RCC 7860 (cell line): ENCODE measurements at places on chromosomes 3 and 15.

- no peak for DNase-seq
These were observed 36.7 kb downstream of the SRP14 start for GRCh38 chr15:40002295-40002694.

DNA sequence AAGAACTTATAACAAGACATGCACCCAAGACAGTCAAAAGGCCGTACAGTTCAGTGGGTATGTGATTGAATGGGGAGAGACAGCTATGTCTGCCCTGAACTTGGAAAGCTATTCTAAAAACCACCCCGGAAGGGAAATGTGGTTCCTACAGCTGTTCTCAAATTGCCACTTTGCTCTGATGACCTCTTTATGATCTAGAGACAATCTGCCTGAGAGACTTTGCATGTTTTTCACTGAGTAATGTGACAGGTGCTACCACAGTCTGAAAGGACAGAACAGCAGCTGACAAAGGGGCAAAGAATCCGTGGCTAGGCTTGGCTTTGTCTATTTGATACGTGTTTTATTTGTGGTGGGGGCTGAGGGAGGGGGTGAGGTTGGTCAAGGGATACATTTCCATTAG, 148.3 kb upstream of the NPHP3 start:
- DNase-seq, result no peak

DNA sequence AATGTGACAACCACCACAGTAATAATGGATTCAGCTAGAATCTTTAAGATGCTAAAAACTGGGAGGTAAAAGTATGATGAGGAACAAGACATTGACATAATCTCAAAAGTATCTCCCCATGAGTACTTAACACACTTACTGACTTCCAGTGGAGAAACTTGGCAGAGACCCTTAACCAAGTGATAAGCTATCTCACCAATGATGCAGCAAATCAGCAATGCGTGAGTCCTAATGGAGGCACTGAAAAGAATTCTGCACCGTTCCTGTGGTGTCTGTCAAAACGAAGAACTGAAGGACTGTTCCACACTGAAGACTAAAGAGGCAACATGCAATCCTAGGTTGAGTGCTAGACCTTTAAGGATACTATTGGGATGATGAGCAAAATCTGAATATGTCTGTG, 67.9 kb upstream of the OCA2 start:
- DNase-seq, result no peak

- DNase-seq, result no peak
These were observed 872.9 kb downstream of the NAALADL2 start for GRCh38 chr3:175732017-175732416.

- DNase-seq, result no peak
These were observed 43.2 kb downstream of the NBEAL2 start for GRCh38 chr3:47022641-47023071.

GRCh38 chr15:68369931-68370767, 61.8 kb downstream of the ITGA11 start:
- no peak for DNase-seq

DNA sequence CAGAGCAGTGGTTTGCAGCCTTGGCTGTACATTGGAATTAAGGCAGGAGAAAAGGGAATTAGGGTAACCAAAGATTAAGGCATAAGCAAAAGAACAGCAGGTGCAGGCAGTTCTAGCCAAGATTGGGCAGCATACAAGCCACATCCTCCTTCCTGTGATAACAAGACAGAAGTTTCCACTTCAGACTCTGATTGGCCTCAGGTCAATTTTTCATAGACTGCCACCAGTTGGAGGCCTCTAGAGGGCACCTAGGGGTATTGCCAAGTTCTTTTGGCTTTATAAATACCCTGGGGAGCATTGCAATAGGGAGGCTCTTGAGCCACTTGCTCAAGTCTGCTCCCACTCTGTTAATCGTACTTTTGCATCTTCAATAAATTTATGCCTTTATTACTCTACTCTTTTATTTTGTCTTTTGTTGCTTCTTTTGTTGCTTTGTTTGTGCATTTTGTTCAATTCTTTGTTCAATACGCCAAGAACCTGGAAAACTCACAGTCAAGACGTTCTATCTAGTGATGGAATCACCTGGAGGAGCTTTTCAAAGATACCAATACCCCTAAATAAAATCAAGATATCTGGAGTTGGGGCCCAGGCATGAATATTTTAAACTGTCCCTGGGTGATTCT, 32.2 kb upstream of the FMN1 start:
- peak; percentile 57 for DNase-seq

DNA sequence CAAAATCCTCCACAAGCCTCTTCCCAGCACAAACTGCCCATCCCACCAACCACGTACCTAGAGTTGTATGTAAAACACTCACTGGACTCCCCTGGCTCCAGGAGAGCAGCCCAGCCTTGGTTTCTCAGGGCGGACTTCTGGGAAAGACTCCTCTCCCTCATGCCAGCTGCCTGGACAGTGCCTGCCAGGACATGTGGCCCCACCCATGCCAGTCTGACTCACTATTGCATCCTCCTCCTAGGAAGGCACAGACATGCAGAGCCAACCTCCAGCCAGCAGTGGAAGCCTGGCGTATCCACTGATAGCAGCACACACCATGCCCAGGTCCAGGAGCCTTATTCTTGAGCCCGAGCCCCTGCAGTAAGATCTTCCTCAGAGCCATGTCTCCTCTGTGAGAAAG, 8.6 kb downstream of the PKM start:
- peak; percentile 86 for DNase-seq

DNA sequence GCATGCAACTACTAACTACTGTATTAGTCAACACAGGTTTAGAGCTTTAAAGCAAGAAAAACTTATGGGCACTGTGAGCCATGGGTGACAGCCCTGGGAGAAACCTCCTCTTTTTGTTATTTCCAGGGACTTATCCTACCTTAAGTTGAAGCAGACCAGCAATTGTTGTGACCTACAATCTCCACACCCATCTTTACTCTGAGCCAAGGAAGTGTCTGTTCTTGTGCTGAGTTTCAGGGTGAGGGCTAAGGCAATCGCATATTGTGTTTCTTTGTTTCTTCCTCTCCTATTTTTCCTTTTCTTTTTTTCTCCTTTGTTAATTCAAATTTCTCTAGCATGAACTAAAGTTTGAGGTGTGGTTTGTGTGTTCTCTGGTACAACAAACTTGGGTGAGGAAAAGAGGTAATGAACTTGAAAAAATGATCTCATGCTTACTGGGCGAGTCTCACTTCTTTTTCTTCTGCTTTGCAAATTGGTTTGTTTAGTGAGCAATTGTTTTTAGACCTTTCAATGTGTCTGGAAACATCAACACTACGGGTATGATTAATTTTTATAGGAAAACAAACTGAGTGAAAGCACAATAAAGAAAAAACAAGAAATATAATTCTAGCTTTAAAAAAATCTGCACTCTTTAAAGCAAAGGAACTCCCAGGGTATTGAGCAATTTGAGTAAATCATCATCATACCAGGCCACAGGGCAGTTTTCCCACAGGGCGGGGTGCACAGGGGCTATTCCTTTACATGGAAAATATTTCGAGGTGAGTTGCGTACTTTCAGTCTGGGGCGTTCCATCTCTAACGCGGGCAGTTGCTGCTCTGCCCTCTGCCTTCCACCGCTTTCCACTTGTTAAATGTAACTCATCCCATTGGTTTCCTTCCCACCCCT, 2.7 kb downstream of the UPK1B start:
- DNase-seq, result no peak

- no peak for DNase-seq
These were observed 71.3 kb upstream of the GAP43 start for GRCh38 chr3:115552007-115552406.

DNA sequence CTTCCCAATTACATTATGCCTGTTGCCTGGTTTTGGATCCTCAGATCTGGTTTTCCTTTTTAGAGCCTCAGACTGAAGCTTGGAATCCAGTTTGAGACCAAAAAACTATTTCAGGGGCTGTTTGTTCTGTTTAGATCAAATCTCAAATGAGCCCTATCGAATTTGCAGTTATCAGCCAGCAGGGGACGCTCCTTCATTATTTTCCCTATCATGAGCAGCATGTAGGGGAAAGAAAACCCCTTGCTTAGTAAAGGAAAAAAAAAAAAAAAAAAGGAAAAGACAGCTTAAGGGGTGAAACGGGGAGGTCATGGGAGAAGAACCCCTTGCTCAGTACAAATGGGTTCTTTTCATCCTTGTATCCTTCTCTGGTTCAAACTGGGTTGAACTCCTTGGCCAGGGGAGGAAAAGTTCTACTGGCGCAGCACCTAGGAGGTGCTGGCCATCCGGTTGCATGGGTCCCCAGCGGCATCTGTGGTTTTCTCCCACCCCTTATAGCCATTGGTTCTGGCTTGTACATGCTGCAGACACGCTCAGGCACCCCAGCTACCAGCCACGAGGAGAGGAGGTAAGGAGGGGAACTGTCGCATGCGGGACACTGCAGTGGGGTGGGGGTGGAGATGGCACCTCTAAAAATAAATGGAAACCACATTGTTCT, 1375.1 kb upstream of the ALCAM start:
- DNase-seq, result no peak

GRCh38 chr3:67858492-67858891, 204.1 kb upstream of the SUCLG2 start:
- DNase-seq, result no peak

DNA sequence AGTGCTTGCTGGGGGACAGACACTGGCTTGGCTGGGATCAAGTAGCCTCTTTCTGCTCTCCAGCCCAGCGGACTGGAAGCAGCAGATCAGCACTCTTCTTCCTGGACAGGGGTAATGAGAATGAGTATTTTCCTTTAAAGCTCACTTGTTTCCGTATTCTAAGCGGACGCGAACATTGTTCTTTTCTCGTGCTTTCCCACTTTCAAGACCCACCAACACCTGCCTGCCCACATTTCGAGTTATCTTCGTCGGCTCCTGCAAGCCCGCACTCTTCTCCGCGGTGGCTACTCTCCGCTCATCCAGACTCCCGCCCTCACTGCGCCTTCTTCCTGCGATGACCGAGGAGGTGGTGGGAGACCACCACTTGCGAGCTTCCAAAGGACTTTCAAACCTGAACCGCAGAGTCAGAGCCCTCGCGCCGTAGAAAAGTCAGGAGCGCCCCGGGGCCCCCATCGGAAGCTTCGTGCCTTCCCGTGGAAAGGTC, 1.6 kb upstream of the PPM1L start:
- peak; percentile 11 for DNase-seq

GRCh38 chr3:146476094-146476740, 6.9 kb upstream of the PLSCR2 start:
- DNase-seq, result no peak

DNA sequence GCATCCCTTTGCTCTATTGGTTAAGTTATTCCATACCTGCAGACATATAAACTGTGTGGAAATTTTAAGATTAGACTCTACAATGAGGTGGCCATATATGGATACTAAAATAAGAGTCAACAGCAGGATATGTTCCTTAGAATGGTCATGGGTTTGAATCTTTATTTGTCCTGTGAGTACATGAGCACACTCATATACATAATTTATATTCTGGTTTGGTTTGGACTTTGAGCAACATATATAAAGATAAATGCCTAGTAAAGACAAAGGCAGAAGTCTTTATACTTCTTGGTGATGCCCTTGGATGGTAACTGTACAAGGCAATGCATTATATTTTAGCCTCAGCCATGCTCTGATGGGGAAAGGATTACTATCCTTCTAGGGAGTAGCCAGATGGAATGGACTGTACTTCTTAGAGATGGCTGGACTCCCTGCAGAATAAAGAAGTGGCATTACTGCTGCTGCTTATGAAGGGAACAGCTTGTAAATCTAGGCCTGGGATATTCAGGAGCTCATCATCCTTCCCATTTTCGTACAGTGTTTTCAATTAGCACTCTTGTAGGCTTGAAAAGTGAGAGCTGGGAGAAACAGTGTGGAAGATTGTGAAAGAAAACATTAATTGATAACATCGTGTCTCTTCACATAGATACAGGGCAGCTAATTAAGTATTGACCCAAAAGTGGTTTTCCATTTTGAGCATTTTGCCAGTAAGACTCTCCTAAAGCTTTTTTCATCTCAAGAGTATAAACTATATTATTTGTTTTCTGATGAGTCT, 60.4 kb downstream of the HMG20A start:
- DNase-seq, result no peak

DNA sequence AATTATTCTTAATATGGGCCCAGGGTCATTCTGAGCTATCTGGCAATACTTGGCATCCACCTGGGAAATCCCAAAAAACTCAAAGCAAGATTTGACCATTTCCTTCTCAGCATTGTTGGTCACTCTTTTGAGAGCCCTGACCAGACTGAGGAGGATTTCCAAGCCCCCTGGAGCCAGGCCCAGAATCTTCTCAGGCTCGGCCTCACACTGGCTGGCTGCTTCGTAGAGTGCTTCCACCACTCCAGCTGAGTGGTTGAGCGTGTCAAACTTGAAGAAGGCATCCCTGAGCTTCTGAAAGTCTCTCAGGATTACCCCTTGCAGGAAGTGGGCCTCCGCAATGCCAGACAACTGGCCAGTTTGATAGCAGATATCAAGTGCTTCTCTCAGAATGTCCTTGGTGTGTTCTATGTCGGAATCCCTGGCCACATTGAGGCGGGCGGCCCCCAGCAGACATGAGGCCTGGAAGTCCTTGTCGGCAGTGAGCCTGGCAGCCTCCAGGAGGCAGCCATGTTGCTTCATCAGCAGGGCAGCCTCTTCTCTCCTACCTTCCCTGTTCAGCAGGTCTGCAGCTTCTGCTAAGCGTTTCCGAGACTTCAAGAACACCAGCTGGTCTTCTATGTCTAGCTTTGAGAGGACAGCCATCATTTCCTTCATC, 68.9 kb upstream of the DCLK3 start:
- DNase-seq, result no peak

DNA sequence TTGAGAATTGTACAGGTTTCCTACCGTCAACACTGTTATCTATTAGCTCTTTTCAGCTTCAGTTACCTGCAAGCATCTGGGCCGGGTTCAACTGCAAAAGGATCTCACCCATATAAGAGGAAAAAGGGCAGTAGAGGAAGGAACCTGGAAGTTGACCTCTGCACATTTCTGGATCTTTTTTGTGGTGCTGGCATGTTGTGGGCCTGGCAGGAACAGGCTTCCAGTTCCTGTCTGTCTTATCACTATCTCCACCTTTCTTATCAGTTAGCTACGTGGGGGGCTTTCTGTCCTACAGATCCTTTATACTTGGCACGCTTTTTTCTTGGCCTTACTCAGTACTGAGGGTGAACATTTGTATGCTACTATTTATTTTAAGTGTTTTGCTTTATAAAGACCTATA, 42.2 kb upstream of the TJP1 start:
- DNase-seq, result no peak

DNA sequence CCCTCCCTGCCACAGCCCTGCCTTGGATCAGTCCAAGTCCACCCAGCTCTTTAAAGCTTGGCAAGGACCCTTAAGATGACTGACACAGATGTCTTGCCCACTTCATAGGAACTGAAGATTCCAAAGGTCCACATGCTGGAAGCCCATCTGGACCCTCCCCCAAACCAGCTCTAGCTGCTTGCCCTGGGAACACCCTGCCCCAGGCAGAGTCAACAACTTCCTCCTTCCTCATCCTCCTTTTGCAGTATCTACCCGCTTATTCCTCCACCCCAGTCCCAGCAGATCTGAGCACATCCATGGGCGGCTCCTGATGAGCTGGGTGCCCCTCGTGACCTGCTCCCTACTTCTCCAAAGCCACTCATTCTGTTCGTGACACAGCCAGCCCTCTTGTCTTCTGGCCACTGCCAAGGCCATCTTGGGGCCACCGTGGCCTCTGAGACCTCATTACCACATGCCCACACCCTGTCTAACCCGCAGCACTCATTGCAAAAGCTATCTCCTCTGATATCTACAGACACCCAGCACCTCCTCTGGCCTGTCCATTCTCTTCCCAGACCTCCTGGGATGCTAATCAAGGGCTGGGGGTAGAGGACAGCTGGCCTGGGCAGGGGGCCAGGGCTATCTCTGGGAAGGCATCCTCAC, 2.0 kb upstream of the PFKFB4 start:
- DNase-seq, result no peak
